Caki2 (cell line): ENCODE measurements at places on chromosomes 16 and 17.

- DNase-seq = no peak
Measured at GRCh38 chr16:11599579-11599978, 12.9 kb upstream of the LITAF start.

DNA sequence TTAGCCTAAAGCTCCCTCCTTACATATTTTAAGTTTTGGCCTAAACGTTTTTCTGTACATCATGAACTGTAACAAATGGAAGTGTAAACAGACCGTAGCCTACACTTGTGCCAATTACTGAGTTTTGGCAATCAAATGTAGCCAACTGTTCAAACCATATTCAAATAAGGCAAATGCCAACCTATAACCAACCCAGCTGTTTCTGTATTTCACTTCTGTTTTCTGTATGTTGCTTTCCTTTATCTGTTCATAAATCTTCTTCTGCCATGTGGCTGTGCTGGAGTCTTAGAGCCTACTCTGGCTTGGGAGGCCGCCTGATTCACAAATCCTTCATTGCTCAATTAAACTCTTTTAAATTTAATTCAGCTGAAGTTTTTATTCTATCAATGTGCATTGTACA is 6.9 kb upstream of the C16orf78 start:
- no peak for DNase-seq

GRCh38 chr17:18144855-18145254 is 36.3 kb downstream of the MYO15A start:
- no peak for DNase-seq

DNA sequence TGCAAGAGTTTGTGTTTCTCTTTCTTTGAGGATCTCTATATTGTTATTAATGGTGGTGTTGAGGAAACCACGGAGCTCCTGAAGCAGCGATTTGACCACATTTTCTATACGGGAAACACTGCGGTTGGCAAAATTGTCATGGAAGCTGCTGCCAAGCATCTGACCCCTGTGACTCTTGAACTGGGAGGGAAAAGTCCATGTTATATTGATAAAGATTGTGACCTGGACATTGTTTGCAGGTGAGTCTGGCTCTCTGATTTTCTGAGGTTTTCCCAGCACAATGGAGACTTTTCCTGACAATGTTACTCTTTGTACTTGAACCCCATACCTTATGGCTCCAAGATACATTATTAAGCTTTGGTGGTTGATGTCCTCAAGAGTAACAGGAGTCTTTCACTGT is 7.8 kb downstream of the ALDH3A2 start:
- no peak for DNase-seq

DNA sequence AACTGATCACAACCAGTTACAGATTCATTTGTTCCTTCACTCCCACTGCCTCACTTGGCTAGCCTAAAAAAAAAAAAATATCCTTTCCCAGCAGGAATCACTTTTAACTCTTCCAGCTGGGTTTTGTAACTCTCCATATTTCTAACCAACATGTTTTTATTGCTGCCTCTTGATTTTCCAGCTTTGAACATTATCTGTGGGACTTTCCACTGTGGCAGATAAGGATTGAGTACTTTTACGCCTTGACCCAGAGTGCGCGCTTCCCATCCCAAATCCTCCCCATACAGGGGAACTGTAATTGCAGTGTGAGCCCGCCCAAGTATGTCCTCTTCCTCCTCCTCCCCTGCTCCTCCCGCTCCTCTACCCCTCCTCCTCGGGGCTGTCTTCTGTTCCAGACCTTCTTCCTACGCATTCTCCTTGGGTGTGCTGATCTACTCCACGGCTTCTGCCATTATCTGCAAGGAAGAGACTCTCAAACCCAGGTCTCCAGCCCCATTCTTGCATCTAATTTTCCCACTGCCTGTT is 43.4 kb downstream of the CYB5D2 start:
- no peak for DNase-seq
